Coronary artery (tissue), 2 donors: ENCODE measurements at places on chromosomes 11 and 22.

- DNase-seq = no peak
Measured at GRCh38 chr11:17753153-17753552, 18.6 kb downstream of the KCNC1 start.

DNA sequence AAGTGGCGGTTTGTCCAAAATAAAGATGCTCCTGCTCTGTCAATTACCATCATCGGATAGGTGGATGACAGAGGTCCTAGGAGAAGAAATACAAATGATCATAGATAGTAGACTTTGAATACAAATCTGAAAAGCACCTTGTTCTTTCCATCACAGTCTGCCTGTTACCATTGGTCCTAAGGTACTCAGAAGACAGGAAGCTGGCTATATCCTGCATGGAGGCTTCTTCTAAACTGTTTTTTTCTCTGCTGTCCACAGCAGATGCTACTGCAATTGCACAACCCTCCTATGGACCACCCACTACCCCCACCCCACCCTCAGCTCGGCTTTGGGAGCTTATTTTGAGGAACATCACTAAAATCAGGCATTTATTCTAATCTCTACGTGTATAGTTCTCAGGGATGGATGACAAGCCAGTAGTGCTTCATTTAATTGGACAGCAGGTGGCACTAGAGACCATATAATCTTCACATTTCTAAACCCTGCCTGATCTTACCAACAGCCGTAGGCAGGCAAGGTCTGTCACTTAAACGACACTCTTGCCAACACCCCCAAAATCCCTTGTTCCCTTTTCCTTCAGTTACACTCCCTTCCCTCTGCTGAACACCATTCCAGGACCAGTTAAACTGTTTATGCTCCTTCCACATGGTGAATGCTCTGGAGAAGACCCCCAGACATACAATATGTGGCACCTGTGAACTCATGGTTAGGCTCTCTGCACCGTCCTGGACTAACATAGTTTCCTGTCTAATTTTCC lies 6.6 kb upstream of the PTS start:
- no peak for DNase-seq

DNA sequence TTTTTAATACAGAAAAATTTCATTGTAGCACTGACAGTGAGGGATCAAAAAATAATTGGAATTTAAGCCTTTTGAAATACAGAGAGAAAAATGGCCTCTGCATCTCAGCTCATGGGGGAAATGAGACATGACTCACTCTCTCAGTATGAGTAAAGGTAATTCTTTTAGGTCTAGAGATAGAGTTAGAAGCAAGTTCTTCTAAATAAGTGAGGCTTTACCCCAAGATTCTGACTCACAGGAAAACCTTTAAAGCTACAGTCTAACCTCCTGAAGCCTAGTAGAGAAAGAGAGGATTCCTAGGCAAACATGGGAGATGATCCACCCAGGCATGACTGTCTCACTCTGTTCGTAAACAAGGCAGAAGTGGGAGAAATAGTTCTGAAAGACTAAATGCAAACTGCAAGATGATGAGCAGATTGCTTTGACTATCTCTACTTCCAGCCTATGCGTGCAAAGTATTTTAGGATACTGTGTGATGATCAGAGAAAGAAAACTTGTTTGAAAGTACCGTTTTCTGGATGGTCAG lies 1003.3 kb upstream of the CCDC90B start:
- DNase-seq = no peak

- no peak for DNase-seq
Measured at GRCh38 chr11:27084518-27084917, 43.9 kb downstream of the BBOX1 start.

GRCh38 chr11:62026739-62027370 lies 59.4 kb upstream of the FTH1 start:
- DNase-seq = no peak
